Suprapubic skin (tissue), 4 donors: ENCODE measurements at places on chromosomes 3 and 15. TPM values are rescaled to one million over a fixed set of nuclear protein-coding genes. Genes with fewer than 3 reads are reported as not detected.

The KLF15 gene
- 10.8 TPM for total RNA-seq

The EPHB3 gene
- 119 TPM for total RNA-seq

The PARP3 gene
- total RNA-seq, result 8.1 TPM

The BUB1B gene
- total RNA-seq, result 12.2 TPM

DNA sequence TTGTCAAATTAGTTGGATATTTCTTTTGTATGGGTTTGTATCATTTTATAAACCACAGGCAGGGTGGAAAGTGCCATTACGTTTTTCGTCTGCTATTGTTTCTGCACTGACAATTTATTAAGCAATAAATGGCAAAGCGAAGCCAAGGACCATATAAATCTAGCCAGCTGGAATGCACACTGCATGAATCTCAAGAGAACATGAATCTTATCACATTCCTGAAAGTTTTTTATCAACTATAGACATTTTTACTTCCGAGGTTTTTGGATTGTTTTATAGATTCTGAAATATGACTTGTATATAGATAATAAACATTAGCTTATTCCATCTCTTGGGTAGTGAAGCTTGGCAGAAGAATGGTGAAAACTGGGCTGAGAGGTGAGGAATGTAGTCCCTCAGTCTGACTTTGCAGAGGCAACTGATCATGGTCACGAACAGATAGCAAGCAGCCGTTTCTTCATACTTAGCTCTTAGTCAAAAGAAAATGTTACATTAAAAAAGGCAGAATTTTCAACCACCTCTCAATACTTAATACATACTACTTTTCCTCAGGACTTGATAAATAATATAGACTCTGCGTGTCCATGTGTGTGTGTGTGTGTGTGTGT lies 102.7 kb downstream of the OSBPL10 start:
- no peaks in the 10 kb centered on the region for H3K27me3 ChIP-seq
- H3K27ac ChIP-seq, result no peak overlapping the region
- no peaks in the 10 kb centered on the region for H3K36me3 ChIP-seq
- no peak overlapping the region for H3K4me3 ChIP-seq
- DNase-seq, result no peak

GRCh38 chr15:31554261-31554660 lies 227.6 kb downstream of the KLF13 start:
- DNase-seq, result no peak
- no peak overlapping the region for H3K4me3 ChIP-seq
- H3K27me3 ChIP-seq, result no peaks in the 10 kb centered on the region
- peaks cover 14% of the 10 kb centered on the region for H3K4me1 ChIP-seq

- DNase-seq, result no peak
- H3K27me3 ChIP-seq, result peaks cover under 1% of the 10 kb centered on the region
- H3K4me3 ChIP-seq, result no peak overlapping the region
- H3K27ac ChIP-seq, result no peak overlapping the region
- no peaks in the 10 kb centered on the region for H3K36me3 ChIP-seq
Measured at GRCh38 chr3:35633332-35634124, 5.8 kb upstream of the ARPP21 start.

DNA sequence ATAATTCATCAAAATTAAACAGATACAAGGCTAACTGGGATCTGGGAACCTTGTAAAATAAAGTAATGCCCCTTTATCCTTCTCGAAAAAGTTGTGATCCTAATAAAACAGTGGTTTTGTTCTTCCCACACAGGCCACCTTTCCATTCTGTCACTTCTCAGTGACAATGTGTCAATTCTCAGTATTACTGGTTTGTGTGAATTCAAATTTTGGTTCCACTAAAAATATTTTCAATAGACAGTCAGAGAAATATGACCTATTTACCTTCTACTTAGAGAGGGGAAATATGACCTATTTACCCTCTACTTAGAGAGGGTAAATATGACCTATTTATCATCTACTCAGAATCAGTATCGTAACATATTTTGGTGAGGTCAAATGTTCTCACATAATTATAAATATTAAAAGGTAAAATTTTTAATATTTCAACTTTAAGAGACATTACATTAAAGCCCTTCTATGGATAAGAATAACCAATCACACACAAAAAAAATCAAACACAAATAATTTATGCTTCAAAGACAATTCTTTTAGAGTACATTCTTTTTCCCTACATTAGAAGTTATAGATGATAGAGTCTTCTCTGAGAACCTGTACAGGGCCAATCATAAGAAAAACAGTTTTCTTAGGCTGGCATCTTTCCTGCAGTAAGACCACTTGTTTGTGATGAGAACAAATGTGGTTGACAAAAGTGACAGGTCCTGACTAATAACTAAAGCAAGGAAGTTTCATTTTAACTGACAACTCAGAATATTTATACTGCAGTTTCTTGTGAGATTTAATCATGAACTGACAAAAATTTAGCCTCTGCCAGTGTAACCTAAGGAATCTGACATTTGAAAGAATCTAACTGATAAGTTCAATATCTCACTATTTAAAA lies 323.3 kb downstream of the DIPK2A start:
- no peak for DNase-seq
- no peaks in the 10 kb centered on the region for H3K4me1 ChIP-seq
- H3K4me3 ChIP-seq, result no peak overlapping the region
- no peak overlapping the region for H3K27ac ChIP-seq

- H3K4me1 ChIP-seq, result no peaks in the 10 kb centered on the region
- no peak overlapping the region for H3K4me3 ChIP-seq
- H3K27me3 ChIP-seq, result no peaks in the 10 kb centered on the region
- peaks cover 38% of the 10 kb centered on the region for H3K36me3 ChIP-seq
- no peak for DNase-seq
Measured at GRCh38 chr15:50302581-50302980, 37.1 kb upstream of the HDC start.
